ENCODE measurements at places on chromosomes 5 and 9.

GRCh38 chr9:37972351-37972848 is 68.5 kb upstream of the SLC25A51 start:
- no peaks in the 10 kb centered on the region for H3K4me1 ChIP-seq
- no peak overlapping the region for H3K4me3 ChIP-seq
- no peaks in the 10 kb centered on the region for H3K27me3 ChIP-seq
- H3K27ac ChIP-seq = no peak overlapping the region

DNA sequence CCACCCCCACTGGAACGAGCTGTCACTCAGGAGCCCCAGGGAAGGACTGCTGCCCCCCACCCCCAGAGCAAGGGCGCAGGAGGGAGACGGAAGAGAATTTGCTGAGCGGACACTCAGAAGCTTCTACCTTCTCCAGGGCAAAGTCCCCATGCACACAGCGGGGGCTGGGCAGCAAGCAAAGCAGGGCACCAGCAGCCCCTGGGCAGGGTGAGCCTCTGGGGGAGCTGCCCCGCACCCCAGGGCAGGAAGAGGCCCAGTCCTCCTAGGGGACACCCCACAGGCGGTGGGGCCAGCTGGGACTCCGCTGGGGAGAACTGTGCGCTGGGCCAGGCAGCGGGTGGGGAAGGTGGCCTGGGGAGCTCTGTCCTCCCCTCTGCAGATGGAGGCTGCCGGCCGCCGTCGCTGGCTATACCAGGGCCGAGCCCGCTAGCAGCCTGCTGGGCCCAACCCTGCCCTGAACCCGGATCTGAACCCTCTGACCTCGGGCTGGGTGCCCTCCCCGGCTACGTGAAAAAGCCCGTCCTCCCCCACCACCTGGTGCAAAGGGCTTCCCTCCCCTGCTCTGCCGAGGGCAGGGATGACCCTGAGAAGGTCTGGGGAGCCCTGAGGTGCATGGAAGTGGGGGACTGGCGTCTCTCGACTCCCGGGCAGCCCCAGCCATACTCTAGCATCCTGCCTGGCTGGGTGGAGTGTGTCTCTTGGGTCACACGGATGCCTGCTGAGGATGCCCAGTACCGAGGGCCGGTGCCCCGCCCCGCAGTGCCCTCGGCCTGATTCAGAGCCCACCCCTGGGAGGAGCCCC is 597 bp upstream of the SLC34A3 start:
- no peaks in the 10 kb centered on the region for H3K36me3 ChIP-seq
- H3K27ac ChIP-seq = no peak overlapping the region
- H3K4me3 ChIP-seq = no peak overlapping the region
- H3K4me1 ChIP-seq = peaks cover 2% of the 10 kb centered on the region
- no peaks in the 10 kb centered on the region for H3K27me3 ChIP-seq

- no peak for DNase-seq
- no peaks in the 10 kb centered on the region for H3K36me3 ChIP-seq
- H3K27me3 ChIP-seq = no peaks in the 10 kb centered on the region
- no peaks in the 10 kb centered on the region for H3K4me1 ChIP-seq
- no peak overlapping the region for H3K4me3 ChIP-seq
- H3K27ac ChIP-seq = no peak overlapping the region
These were observed 19.3 kb downstream of the PAEP start for GRCh38 chr9:135580664-135581380.

DNA sequence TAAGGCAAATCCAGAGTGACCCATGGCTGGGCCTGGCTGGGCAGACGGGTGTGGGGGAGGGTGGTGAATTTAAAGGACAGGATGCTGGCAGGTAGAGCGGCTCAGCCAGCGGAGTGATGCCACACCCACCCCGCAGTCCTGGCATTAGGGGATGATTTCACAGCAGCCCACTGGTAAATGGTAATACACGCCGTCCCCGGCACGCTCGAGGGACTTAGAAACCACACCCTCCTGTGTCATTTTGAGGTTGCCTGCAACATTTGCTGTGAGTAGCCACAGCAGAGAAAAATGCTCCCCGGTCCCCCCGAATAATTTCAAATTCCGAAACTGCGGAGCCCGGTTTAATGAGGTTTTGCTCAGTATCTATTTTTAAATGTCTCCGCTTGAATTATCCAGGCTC is 71.3 kb upstream of the FCN2 start:
- H3K4me1 ChIP-seq = peaks cover 8% of the 10 kb centered on the region
- H3K4me3 ChIP-seq = no peak overlapping the region
- no peak for DNase-seq
- H3K36me3 ChIP-seq = no peaks in the 10 kb centered on the region

GRCh38 chr9:91868732-91869391 is 81.2 kb downstream of the ROR2 start:
- H3K27ac ChIP-seq = no peak overlapping the region
- no peaks in the 10 kb centered on the region for H3K4me1 ChIP-seq
- no peak overlapping the region for H3K4me3 ChIP-seq
- DNase-seq = no peak
- no peaks in the 10 kb centered on the region for H3K27me3 ChIP-seq

All from iPS DF 6.9 (cell line).